ENCODE measurements at places on chromosomes 2 and 18. TPM values are rescaled to one million over a fixed set of nuclear protein-coding genes. Genes with fewer than 3 reads are reported as not detected.

DNA sequence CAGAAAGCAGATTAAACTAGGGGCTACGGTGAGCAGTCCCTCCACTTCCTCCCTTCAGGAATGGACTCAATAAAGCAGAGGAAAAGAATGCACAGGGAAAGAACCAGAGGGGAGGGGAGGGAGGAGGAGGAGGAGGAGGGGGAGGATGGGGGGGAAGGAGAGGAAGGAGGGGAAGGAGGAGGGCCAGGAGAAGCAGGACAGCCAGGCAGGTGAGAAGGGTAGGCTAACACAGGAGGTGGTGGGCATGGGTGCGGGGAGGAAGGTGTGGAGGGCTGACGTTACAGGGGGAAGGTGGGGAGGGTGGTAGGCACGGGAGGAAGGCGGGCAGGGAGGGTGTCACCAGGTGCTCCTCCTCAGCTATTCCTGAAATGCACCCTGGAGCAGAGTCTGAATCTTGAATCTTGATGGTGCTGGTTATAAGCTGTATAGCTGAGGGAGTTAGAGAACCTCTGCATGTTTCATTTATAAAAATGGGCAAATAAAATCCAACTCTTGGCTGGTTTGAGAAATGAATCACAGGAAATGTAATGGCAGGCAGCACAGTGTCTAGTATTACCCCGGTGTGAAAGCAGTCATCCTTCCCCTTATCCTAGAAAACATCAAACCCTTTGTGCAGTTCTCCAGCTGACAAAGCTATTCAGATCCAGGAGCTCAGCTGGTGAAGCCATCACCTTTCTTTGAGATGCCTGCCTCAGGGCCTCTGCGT is 3.4 kb downstream of the TMEM18 start:
- DNase-seq: no peak

GRCh38 chr2:168518555-168519066 is 62.5 kb downstream of the CERS6 start:
- no peak for DNase-seq

DNA sequence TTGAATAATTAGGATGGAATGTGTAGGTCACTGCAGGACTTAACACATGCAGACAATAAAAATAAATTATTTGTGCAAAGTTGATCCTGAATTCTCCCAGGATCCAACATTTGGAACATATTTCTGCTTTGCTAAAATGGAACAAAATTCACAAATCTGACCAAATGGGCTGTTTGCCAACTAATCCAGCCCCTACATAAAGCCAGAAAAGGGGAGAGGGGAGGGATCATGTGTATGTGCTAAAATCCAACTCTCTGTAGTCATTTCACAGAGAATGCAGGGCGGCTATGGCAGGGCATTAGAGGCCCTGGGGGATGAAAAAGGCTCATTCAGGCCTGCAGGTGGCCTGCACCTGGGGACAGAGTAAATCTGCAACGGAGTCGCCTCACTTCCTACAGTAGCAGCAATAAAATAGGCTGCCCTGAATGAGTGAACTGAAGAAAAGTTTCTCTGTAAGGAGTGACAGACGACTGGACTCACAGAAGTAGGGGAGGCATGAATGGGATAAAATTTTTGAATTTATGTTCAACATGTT is 4.0 kb upstream of the ZFP36L2 start:
- no peak for DNase-seq

- DNase-seq: peak; percentile 17
Measured at GRCh38 chr2:128160616-128161275, 69.7 kb downstream of the UGGT1 start.

DNA sequence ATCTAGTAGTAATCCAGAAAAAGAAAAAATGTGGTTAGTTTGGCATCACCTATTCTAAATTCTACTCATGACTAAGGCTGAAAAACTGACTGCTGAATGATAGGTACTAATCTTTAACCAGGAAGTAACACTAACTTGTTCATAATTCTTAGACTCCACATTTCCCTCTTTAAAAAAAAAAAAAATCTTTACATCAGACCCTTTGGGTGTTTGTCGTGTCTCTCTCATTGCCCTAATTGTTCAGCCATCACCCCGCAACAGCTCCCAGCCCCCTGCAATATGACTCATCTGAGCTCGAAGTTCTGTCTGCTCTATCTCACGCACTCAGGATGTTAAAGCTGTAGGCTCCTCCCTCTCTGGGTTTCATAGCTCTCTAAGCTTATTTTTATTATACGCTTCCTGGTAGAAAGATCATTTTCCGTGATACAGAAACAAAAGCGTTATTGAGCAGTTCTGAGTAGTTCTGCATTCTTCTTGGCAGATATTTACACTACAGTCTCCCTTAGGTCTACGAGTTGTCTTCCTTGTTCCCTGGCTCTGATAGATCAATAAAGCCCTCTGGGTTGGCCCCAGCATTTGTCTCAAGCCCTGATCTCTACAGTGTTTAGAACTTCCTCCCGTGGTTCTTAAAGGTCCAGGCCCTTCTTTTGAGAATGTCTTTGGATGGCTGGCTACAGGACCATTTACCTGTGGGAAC is 95.6 kb downstream of the TNFRSF11A start:
- DNase-seq: no peak

GRCh38 chr18:2997429-2997828 is 15.5 kb downstream of the LPIN2 start:
- no peak for DNase-seq

DNA sequence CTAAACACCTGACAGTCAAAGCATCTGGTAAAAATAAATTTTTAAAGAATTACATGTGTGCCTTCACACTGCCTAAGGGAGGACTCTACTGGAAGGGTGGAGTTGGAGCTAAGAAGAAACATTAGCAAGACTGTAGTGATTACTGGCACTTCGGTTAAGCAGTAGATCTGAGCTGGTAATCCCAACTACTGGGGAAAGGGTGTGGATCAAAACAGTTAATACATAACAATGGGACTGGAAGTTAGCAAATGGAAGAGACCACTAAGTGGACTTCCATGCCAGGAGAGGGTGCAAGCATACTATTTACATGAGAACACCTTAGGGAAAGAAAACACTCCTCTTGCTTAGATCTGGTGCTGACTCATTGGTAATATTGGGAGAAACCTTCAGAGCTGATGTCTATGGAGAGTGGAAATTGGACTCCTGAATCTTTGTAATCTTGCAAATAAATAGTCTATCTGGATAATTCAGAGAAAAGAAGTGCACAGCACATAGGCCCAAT is 519.6 kb upstream of the LINC00305 start:
- DNase-seq: no peak

GRCh38 chr2:161857920-161858319 is 216.1 kb downstream of the DPP4 start:
- no peak for DNase-seq

- no peak for DNase-seq
Measured at GRCh38 chr2:70381821-70382220, 80.0 kb upstream of the FAM136A start.

The POTEC gene
- 0.09 TPM for total RNA-seq

The GKN2 gene
- not detected for total RNA-seq

The IL1F10 gene
- total RNA-seq: not detected
